ENCODE measurements at places on chromosomes 1 and 21.

GRCh38 chr1:226428348-226428747, 20.5 kb upstream of the PARP1 start:
- DNase-seq: no peak

GRCh38 chr1:116825720-116826438, 71.6 kb downstream of the CD2 start:
- no peak for DNase-seq

DNA sequence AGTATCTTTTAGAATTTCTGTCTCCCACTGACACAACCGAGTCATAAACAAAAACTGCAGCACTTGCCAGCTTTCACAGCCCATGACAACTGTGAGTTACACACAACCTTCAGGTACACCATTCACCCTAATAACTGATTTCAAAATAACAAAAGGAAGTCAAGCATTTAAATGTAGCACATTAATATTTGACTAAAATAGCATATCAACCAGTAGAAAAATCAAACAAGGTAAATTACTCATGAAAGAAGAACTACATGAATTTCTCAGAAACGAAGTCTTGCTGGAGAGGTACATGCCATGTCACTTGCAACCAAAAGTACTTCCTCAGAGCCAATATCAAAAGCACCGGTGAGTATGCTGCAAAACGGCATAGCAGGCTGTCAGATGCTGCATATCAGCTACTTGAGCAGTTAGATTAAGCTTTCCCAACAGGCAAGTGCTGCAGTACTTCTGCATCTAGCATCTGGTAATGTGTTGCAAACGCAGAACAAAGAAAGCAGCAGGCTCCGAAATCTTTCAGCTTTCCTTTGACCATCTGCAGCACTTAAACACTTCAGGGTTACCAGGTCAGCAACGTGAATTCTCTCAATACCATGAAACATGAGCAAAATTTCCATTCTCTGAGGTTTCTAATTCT, 223.2 kb downstream of the SMYD3 start:
- no peak for DNase-seq

- DNase-seq: no peak
Observed at GRCh38 chr1:60342569-60342968, 269.0 kb upstream of the C1orf87 start.

DNA sequence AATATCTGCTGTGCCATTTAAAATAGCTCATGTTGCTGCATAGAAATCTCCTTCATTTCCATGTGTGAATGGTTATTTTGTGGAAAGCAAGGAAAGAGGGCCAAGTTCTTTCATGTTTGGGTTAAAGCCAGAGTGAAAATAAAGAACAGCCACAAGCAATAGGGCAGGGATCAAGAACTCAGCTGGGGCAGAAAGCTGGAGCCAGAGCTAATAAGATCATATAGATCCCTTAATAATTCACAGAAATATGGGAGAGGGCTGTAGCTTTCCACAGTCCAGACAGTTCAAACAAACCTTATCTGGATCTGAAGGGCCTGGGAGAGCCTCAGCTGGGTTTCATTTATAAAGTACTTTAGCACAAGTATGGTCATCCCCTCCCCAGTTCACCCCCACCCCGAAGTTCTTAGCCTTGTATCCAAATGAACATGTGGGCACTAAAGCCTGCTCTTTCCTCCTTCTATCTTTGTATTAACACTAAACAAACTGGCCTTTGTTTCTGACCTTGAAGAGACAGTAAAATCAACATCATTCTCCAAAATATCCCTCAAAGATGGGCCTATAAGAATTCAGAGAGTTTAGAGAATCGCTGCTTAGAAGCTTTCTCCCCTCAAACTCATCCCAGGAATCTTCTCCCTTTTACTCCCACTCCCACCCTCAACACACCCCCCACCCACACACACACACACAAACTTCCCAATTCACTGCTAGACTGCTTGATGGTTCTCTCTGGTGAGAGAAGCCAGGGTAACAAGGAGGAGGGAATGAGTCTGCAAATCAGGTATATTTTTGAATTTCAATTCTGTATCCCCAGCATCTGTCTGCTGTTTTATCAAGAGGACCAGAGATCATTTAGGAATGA, 41.7 kb downstream of the UTP25 start:
- DNase-seq: no peak

DNA sequence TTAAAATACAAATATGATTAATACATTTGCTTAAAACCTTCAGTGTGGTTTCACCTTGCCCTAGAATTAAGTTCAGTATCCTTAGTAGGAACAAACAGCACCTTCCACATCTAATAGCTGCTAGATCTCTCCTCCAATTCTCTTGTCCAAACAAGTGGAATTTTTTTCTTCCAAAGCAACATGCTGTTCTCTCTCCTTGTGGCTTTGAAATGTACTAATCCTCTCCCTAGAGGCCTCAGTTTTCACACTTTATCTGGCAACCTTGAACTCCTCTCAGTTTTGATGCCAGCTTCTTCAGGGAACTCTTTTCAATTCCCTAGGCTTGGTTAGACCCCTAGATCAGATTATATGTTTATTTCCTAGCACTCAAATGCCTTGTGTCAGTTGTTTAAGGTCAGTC, 87.0 kb downstream of the GLUL start:
- no peak for DNase-seq

DNA sequence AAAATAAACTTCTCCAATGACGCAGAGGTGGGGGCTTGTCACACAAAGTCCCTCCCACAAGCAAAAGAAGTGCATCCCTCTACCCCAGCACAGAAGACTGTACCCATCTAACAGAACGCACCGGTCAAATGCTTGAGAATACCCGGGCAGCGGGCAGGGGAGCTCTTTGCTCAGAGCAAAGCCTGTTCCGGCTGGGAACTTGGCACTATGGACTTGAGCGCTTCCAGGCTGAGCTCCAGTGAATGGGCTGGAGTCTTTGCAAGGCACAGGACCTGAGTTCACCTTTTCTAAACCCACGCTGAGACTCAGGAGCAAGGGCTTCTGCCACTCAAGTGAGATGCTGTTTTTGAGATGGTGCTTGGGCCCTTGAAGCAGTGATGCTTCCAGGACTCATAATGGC, 20.3 kb downstream of the RHBG start:
- no peak for DNase-seq

DNA sequence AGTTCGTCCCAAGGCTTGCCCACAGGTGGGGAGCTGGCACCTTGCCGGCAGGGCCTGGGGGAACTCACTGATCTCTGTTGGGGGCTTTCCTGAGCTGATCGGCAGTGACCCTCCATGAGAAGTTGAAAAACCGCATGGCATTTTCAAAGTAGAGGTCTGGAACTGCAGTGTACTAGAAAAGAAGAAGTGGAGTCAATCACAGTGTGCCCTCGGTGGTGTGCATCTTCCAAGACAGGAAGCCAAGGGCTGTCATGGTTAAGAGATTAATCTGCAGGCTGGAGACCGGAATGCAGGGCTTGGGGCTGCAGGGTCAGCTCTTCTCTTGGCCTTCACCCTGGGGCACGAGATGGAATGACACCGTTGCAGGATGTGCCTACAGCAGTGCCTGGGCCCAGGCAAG, 56.8 kb downstream of the ECE1 start:
- no peak for DNase-seq

DNA sequence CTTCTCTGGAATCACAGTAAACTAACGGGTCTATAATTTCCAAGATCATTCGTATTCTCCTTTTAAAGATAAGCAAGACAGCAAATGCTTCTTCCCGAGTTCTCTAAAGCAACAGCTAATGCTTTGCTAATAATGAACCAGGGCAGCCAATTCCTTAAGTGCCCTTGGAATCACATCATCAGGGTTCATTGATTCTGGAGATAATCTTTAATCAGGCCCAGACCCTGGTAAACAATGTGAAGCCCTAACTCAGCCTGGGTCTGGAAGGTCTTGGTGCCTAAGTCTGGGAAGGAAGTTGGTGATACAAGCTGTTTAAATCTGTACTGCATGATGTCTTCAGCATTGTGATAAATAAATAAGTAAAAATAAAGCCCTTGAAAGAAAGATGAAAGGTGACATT, 18.4 kb downstream of the ERI3 start:
- no peak for DNase-seq

DNA sequence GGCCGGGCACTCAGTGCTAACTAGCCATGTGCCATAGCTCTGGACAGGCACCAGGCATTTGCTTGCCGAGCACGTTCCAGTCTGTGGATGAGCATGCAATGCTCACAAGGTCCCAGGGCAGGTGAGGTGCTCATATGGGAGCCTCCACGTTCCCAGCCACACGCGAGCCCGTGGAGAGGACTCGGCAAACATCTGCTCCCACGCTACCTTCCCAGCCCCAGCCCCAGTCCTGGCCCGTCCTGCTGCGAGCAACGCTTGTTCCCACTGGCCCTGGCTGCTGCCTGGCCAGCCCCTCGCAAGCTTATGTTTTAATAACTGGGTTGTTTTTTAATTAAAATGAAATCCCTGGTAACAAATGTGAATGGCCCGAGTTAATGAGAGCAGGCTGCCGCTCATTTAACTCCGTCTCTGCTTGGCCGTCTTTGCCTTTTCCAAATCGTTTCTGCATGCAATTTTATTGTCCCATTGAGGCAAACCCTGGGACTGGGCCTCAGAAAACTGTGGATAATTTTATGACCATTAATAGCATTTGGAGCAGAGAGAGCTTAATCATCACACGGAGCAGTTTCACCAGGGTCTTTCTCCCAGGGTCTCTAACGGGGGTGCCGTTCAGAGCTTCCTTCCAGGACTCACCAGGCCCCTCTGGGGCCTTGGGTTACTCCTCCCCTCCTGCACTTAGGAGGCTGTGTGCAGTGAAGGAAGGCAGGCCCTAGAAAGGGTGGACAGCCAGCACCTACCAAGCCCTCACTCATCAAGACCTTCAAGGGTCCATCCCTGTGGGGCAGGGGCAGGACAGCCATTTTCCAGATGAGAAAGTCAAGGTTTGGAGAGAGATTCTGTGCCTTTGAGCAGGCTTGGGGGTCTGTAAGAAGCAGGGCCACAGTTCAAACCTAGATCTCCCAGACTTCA, 136.8 kb downstream of the GLIS1 start:
- no peak for DNase-seq

GRCh38 chr21:21764281-21764680, 766.1 kb downstream of the NCAM2 start:
- no peak for DNase-seq

DNA sequence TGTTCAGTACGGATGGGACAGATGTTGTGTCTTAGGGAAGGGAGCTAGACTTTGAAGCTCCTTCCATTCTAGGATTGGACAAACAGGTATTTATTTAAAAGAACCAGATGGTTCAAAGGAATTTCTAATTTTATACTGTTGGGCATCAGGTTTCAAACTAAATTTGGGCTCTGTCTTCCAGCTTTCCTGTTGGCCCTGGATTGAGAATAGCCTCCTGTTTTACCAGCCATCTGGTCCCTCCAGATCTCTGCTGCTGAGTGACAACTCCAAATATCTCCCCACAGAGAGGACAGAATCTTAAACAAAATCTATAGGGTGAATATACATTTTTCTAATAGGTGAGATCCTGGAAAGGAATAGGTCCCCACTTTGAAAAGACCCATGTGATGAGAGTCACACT, 52.5 kb upstream of the CNIH3 start:
- no peak for DNase-seq

DNA sequence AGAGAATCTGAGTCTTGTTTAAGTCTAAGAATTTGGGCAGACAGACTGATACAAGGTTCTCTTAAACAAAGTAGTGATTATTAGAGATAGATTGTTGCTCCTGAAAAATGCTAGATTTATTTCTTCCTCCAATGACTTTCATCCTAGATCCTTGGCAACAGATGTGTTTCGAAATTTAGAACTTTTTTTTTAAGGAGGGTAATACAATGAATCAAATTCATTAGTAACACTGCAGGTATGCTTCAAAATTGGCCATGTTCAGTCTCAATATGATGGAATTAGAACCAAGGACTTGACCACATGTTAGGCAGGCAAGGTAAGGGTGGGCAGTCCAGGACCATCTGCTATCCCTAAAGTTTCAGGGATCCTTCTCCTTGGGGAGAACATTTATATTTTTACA, 4.5 kb upstream of the LCE1F start:
- DNase-seq: no peak

DNA sequence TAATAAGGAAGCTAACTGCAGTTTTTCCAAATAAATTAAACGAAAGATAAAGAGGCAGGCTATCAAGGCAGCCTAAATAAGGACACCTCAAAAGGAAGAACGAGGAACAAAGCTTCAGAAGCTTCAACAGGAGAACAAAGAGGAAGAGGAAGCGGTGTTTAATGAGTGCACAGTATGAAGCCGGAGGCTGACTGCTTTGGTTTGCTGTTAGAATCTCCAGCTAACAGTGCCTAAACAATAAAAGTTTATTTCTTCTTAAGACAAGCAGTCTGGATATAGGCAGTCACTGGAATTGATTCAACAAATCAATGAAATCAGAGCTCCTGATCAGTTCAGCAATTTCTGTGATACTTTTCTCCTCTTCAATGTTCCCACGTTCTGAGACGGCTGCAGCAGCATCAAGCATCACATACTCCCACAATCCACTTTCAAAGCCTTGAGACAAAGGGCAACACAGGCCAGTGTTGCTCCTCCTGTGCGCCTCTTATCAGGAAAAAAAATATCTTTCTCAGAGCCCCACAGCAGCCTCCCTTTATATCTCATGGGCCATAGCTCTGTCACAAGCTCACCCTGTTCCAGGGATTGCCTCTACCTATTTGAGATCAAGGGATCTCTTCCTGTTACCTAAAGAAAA, 365.6 kb upstream of the ST6GALNAC5 start:
- DNase-seq: no peak

DNA sequence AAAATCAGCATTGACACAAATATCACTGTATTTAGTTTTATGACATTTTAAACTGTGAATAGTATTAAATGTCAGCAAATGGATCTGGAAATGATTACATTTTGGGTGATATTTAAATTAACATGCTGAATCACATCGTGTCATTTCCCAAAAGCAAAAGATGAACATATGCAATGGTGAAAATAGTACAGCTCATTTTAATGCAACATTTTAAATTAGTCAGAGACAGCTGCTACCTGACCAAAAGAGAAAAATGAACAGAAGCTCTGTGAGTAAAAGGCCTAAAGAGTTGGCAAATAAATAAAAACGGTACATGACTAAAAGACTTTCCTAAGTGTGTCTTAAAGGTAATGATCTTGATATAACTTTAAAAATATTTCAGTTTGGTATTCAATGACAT, 86.0 kb upstream of the GNG4 start:
- DNase-seq: no peak

DNA sequence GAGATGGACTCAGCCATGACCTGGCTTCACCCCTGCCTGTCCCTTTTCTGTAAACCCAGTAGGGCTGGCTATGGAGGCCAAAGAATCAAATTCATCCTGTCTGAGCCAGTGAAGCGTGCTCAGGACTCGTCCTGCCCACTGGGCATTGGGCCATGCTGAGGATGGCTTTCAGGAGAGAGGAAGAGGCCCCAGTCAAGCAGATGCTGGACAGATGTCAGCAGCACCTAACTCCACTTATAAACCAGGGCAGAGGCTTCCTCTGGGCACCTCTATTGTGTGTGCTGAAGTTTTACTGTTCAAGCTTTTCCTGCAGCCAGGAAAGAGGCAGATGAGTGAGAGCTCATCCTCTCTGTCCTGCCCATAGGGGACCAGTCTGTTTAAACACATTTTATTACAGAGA, 97.4 kb upstream of the GCLM start:
- no peak for DNase-seq

GRCh38 chr1:156226782-156227181, 14.0 kb downstream of the PMF1 start:
- no peak for DNase-seq

GRCh38 chr1:162906485-162906884, 45.5 kb upstream of the CCDC190 start:
- no peak for DNase-seq

- DNase-seq: no peak
Observed at GRCh38 chr1:214349781-214350180, 68.8 kb downstream of the SMYD2 start.
